Glutamatergic neuron (in vitro differentiated cells): ENCODE measurements at places on chromosomes 3 and 15. TPM values are rescaled to one million over a fixed set of nuclear protein-coding genes. Genes with fewer than 3 reads are reported as not detected.

The BDH1 gene
- 19.4 TPM for total RNA-seq

The ITGA11 gene
- 0.22 TPM for total RNA-seq

DNA sequence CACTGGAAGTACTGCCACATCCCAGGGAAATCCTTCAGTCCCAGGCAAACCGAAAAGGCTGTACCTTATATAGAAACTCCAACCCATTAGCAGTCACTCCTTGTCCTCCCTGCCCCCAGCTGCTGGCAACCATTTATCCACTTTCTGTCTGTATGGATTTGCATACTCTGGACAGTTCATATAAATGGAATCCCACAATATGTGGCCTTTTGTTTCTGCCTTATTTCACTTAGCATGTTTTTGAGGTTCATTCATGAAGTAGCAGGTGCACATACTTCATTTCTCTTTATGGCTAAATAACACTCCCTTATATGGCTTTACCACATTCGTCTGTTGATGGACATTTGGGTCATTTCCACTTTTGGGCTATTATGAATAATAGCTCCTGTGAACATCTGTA is 51.6 kb upstream of the CMTM8 start:
- no peak for DNase-seq

DNA sequence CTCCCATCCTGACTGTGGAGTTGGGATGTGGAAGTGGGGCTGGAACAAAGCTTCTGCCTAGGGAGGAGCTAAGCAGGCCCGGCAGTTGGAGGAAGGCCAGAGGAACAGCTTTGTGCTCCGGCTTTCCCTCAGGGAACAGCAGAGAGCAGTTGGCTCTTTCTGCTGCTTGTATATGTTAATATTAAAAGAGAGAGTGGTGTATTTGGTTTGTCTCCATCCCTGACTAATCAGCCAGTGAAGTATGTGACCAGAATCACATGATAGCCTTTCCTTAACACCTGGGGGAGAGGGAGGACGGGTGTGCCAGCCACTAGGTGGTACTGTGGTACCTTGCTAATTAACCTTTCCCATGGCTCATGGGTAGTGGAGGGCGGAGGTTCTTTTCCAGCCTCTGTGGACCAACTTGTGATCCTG is 10.0 kb downstream of the EIF2B5 start:
- DNase-seq: peak; percentile 40

- DNase-seq: no peak
These were observed 85.4 kb downstream of the ZNF385D start for GRCh38 chr3:21665444-21666100.

DNA sequence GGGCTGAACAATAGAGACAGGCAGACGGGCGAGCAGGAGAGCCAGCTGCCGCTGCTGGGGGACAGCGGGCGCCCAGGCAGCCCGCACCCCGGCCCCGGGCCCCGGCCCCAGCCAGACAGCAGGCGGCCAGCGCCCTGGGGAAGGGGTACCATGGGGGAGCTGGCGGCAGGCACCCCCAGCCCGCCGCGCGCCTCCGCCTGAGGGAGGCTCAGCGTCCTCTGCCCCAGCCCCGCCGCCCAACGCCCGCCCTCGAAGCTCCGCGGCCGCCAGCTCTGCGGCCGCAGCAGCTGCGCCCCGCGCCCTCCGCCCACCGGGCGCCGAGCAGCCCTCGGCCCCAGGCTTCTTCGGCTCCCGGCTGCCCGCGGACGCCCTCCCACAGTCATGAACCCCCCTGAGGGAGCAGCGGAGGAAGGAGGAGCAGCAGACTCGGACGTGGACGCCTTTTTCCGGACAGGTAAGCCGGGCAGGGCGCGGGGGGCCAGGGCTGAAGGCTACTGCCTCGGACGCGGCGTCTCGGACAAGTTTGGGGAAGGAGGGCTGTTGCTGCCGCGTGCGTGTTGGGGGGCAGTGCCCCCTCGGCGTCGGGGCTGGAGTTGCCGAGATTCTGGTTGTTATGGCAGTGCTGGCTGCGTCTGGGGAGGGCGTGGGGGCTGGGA is 41.6 kb upstream of the ROPN1 start:
- no peak for DNase-seq
